Esophagus muscularis mucosa (tissue), 4 donors: ENCODE measurements at places on chromosomes 2 and 18. TPM values are rescaled to one million over a fixed set of nuclear protein-coding genes. Genes with fewer than 3 reads are reported as not detected.

- no peak for DNase-seq
Measured at GRCh38 chr18:4125627-4126230, 329.4 kb downstream of the DLGAP1 start.

The DTNA gene
- 221 TPM for total RNA-seq

DNA sequence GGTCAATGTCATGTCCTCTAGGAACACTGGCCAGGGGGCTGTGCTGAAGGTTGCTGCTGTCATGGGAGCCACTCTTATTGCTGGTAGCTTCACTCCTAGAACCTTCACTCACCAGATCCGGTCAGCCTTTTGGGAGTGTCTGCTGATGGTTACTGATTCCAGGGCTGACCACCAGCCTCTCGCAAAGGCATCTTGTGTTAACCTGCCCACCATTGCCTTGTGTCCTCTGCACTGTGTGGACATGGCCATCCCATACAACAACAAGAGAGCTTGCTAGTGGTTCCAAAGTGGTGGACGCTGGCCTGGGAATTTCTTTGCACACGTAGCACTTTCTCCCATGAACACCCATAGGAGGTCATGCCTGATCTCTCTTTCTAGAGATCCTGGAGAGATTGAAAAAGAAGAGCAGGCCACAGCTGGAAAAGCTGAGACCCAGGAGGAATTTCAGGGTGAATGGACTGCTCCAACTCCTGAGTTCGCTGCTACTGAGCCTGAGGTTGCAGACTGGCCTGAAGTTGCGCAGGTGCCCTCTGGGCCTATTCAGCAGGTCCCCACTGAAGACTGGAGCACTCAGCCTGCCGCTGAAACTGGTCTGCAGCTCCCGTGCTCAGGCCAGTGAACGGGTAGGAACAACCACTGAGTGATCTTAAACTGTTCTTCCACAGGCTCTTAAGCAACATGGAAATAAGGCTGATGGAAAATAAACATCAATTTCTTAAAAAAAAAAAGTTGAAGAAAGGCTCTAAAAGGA lies 18.7 kb upstream of the C2orf80 start:
- DNase-seq: no peak

DNA sequence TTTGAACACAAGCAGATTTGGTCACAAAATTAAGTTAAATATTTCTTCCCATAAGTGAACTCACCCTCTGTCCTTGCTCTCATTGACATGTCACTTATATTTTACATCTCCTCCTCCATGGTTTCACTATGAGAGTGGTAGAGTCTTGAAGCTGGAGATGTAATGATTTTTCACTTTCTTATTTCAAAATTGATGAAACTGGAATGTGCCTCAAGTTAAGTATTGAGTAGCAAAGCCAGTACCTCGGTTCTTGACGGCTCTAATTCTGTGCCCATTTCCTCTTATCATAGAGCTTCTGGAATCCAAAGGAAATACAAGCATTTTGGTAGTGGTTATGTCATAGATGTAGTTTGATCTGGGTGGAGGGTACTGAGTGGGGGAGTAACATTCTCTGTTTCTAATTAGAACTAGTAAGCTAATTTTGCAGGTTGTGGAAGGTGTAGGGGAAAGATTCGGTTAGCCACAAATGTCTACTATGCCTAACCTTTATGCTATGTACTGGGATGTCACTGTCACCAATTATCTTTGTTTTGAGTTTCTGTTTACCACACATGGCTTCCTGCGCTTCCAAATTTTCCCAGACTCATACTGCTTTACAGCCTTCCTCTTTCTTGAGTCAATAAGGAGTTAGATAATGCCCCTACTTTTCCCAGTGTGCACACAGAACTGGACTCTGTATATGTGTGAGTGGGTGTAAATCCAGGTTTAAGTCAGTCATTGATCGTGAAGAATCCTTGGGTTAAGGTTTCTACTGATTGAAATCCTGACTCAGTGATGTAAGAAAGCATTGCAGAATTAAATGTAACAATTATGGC lies 96.8 kb downstream of the DIS3L2 start:
- DNase-seq: no peak

GRCh38 chr18:60404486-60405085 lies 32.0 kb upstream of the MC4R start:
- no peak for DNase-seq
